NCI-H1694 treated with DMSO at 0.1 percent for 48 hours (cell line): ENCODE measurements at places on chromosomes 4 and X.

DNA sequence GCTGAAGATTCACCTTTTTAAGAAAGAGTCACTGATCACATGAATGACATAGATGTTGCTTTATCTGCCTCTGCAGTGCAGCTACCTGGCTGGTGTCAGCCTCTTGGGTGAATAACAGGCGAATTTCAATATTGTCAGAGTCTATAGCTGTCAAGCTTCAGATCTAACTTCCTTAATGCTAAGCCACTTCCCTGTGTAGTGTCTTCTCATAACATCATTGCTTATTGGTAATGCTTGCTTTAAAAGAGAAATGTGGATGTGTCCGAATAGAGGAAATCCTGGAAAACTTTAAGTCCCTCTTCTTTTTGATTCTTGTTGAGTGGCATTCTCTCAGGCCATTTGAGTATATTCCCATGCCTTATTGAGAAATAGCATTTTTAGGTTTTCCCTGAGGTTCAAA is 7.3 kb upstream of the IGFBP7 start:
- DNase-seq = no peak

DNA sequence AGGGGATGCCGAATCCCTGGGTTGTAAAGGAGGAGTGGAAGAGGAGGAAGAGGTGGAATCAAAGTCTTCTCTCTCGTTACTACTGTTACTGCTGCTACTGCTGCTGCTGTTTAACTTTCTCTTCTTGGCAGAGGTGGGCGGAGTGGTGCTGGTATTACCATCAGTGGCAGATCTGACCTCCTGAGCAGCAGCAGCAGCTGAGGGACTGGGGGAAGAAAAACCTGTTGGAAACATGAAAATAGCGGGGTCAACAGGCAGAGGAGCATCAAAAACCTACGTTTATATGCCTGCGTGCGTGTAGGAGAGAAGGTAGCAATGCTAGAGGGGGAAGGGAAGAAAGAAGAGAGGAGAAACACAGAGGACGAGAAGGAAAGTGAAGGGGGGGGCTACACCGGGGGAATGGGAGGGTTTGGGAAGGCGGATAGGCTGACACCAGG is 339 bp downstream of the CUL4B start:
- no peak for DNase-seq

- DNase-seq = no peak
These were observed 31.1 kb downstream of the ACOX3 start for GRCh38 chr4:8409264-8410065.

DNA sequence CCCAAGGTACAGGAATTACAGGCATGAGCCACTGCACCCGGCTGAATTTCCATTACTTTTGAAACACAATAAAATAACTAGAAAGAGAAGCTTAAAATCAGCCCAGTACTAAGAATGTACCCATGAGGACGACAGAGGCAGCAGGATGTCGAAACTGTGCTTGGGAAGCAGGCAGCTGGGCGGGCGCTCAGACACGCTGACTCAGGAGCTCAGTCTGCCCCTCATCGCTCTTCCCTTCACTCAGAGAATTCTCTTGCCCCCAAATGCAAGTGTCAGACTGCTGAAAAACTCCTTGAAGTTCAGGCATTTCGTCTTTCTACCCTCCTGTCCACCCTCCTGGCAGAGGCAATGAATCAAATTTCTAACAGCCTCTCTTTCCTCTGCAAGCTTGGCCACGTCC is 41.0 kb upstream of the CDKN2AIP start:
- DNase-seq = no peak

- no peak for DNase-seq
These were observed 17.0 kb upstream of the CDS1 start for GRCh38 chr4:84565951-84566350.

DNA sequence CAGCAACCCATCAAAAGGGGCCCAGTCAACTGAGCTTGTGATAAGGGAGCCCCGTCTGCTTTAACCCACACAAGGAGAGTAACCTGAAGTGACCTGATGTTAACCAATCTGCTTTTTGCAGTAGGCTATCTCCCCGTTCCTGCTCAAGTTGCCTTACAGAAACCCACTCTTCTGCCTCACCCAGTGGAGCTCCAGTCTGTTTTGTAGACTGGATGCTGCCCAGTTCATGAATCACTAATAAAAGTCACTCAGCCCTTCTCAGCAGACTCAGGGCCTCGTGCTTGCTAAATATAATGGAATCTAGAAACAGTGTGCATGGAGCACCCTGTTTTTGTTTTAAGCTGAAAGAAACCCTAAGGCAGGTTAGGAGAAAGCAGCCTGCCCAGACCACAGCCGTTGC is 312.3 kb downstream of the FBXW7 start:
- no peak for DNase-seq

DNA sequence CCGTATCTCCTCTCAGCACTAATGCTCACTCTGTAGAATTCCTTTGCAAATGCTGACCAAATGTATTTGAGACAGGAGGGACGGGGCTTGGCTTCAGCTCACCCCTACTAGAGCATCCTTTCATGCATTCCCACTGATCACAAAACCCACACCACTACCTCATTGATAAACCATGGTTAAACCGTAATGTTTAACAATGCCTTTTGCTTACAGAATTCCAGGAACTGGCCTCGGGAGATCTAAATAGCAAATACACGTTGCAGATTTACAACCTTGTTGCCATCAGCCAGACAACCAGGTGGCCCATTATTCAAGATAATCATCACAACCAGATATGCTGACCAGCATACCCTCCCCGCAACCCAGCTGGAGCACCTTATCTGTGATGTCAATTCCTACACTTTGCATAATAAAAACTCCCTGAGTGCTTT is 391.9 kb downstream of the KCTD8 start:
- DNase-seq = no peak

GRCh38 chr4:3311489-3312171 is 18.8 kb downstream of the RGS12 start:
- no peak for DNase-seq

- DNase-seq = no peak
These were observed 1471.6 kb upstream of the ADGRL3 start for GRCh38 chr4:59728496-59728895.

GRCh38 chrX:15142084-15142715 is 127.7 kb downstream of the ASB9 start:
- no peak for DNase-seq

- no peak for DNase-seq
These were observed 20.4 kb downstream of the LEF1 start for GRCh38 chr4:108148316-108148715.

DNA sequence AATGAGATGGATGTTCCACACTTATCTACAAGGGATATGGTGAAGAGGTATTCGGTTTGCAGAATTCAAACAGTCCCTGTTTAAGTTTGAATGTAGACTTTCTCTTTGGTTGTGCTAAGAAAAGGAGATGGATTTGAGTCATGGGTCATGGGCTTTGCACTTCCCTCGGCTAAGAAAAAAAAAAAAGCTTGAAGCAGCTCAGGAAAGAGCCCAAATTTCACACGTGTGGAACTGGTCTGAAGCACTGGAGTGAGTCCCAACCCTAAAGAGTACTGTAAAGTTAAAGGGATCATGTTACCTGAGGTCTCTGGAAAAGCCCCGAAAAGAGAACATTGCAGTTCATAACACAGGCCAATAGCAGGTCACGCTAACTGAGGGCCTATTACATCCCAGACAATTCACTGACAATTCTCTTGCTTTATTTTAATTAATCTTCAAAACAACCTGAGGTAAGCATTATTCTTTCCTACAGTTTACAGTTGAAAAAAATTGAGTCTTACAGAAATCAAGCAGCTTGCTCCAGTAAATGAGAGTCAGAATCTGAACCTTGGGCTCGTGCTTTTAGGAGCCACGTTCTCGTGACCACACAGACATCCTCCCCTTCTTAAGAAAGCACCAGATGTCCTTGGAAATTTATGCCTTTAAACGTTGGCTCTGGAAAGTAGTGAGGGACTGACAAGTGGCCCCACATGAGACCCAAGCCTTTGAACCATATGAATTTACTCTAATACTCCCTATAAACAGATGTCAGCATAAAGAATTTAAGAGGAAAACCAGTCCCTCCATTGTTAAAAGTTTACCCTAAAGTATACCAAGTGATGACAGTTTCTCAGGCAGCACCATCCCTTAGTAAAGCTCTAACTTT is 89.3 kb downstream of the MAD2L1 start:
- no peak for DNase-seq

- no peak for DNase-seq
These were observed 931.0 kb downstream of the STIM2 start for GRCh38 chr4:27791640-27792039.

- DNase-seq = no peak
These were observed 174.6 kb upstream of the PITX2 start for GRCh38 chr4:110797486-110797885.

- no peak for DNase-seq
These were observed 80.8 kb downstream of the HTRA3 start for GRCh38 chr4:8350352-8350751.

GRCh38 chr4:40205259-40206198 is 8.7 kb downstream of the RHOH start:
- DNase-seq = no peak

DNA sequence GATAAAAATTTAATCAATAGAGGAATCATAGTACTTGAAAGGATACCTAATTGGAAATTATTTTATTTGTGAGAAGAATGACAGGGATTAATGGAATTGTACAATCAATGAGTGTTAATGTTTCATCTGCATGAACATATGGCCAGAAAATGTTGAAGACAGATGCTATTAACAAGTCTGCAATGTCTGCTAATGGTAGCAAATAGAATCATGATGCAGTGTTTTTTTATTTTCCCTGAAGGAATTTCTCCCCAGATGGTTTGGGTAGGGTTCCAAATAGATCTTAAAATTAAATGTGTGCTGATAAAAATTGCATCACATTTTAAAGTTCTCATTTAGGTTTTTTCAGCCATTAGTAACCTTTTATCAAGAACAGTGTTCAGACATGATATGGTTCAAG is 291.3 kb upstream of the TRAM1L1 start:
- DNase-seq = peak; percentile 65

DNA sequence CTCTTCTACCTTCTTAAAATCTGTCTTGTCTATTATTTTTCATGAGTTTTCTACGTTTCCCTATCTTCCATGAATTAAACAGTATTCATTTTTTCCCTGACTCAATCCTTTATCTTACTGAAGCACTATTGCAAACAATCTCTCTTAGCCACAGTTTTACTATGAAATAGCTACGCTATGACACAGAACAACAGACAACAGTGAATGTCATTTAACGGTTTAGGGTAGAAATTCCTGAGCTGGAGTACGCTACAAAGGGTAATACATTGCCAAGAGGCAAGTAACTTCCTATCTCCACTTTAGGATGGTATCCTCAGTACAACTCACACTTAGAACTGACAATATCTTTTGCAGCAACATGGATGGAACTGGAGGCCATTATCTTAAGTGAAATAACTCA is 552.6 kb downstream of the INPP4B start:
- no peak for DNase-seq

GRCh38 chrX:52265713-52266112 is 81.0 kb downstream of the MAGED4 start:
- DNase-seq = no peak

DNA sequence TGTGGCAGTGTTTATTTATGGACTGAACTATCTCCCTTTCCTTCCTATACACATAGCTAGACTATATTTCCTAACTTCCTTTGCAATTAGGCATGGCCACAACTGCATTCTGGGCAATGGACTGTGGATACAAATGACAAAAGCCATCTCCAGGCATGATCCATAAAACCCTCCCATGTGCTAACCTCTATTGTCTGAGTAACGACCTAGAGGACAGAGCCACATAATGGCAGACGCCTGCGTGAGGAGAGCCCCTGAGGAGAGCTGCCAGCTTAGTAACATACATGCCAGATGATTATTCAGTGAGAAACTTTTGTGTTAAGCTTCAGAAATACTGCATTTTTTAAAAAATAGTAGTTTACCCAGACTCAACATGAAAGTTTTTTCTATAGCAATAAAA is 142.9 kb downstream of the ADGRA3 start:
- DNase-seq = no peak

GRCh38 chr4:183164963-183165362 is 65.9 kb downstream of the WWC2 start:
- DNase-seq = no peak

GRCh38 chrX:28847423-28847822 is 260.2 kb downstream of the IL1RAPL1 start:
- no peak for DNase-seq
